ENCODE measurements at places on chromosomes 5 and 9.

GRCh38 chr5:74613283-74613682, 27.2 kb downstream of the ENC1 start:
- DNase-seq: no peak

DNA sequence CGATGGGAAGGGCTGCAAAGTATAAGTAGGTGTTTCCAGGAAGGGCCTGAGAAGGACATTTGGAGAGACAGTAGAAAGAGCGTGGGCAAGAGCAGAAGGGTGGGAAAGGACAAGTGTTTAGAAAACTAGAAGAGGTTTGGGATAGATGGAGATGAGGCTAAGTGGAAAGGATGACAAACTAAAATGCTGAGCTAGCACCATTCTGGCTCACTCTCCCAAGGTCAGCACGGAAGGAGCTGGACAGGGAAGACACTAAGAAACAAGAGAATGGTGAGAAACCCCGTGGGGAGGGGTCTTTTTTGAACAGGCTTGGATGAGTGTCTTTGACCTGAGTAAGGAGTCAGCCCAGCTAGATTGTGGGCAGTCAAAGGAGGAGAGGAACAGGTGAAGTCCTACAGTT, 286.0 kb downstream of the CDK5RAP2 start:
- DNase-seq: no peak

DNA sequence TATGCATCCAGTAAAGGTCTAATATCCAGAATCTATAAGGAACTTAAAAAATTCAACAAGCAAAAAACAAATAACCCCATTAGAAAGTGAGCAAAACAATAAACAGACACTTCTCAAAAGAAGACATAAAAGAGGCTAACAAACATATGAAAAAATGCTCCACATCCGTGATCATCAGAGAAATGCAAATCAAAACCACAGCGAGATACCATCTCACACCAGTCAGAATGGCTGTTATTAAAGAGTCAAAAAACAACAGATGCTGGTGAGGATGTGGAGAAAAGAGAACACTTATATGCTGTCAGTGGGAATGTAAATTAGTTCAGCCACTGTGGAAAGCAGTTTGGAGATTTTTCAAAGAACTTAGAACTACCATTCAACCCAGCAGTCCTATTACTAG, 86.1 kb downstream of the WWC1 start:
- no peak for DNase-seq

DNA sequence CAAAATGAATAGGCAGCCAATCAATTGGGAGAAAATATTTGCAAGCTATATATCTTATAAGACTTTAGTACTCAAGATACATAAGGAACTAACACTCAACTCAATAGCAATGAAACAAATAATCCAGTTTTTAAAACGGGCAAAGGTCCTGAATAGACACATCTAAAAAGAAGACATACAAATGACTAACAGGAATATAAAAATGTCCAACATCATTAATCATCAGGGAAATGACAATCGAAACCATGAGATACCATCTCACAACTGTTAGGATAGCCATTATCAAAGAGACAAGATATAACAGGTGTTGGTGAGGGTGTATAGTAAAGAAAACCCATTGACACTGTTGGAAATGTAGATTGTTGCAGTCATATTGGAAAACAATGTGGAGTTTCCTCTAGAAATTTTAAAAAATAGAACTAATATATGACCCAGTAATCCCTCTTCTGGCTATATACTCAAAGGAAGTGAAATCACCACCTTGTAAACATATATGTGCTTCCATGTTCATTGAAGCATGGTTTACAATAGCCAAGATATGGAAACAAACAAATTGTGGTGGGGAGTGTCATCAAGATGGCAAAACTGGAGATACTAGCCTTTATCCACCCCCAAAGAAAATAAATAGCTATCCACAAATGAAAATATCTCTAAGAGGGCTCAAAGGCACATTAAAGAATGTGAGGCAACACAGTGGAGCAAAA, 13.9 kb upstream of the BTNL3 start:
- DNase-seq: no peak

GRCh38 chr9:134046894-134047681, 20.7 kb downstream of the BRD3 start:
- no peak for DNase-seq

DNA sequence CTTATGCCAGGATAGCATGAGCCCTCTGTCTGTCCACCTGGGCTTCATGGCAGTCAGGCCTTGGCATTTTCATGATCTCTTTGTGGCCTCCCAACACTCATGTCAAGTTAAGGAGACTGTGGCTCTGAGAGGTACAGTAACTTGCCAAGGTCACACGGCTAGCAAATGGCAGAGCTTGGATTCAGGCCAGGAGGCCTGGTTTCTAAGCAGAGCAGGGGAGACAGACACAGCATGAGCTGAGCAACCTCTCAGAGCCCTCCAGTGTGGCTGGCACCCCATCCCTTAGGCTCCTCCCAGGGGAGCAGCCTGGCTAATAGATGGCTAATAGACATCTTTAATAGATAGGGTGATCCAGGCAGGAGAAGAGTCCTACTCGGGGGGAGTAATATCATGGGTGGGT, 4.1 kb downstream of the SYNPO start:
- DNase-seq: no peak

GRCh38 chr9:116480700-116481099, 206.4 kb upstream of the TRIM32 start:
- DNase-seq: no peak
